ENCODE measurements at places on chromosomes 16 and 17.
A peak's percentile ranks its signal among the peaks of the same experiment; 100 is the strongest.

DNA sequence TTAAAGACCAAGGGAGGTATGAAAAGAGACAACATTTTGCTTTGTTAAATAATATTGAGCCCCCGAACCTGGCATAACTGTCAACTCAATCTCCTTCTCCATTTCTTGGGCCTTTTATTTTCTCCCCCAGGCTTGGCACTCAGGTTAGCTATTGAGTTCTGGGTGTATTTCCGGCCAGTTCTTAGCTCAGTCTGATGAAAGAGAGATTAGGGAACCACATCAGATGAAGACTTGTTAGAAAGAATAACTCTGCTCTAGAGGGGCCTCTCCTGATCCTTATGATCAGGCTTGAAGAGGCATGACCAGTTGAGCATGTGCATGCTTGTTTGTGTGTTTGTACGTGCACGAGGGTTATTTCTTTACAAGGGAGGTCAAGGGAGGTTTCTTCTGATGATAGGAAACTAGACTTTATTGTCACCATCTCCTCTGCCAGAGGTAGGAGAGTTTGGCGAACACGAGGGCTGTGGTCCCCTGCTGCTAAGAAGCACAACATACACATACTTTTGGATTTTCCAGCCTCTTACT, 29.2 kb upstream of the HS3ST2 start:
- no peak for DNase-seq

GRCh38 chr17:45276031-45276430, 14.1 kb upstream of the SPATA32 start:
- no peak for DNase-seq

- no peak for DNase-seq
Measured at GRCh38 chr16:83315271-83315670, 492.5 kb upstream of the HSBP1 start.

DNA sequence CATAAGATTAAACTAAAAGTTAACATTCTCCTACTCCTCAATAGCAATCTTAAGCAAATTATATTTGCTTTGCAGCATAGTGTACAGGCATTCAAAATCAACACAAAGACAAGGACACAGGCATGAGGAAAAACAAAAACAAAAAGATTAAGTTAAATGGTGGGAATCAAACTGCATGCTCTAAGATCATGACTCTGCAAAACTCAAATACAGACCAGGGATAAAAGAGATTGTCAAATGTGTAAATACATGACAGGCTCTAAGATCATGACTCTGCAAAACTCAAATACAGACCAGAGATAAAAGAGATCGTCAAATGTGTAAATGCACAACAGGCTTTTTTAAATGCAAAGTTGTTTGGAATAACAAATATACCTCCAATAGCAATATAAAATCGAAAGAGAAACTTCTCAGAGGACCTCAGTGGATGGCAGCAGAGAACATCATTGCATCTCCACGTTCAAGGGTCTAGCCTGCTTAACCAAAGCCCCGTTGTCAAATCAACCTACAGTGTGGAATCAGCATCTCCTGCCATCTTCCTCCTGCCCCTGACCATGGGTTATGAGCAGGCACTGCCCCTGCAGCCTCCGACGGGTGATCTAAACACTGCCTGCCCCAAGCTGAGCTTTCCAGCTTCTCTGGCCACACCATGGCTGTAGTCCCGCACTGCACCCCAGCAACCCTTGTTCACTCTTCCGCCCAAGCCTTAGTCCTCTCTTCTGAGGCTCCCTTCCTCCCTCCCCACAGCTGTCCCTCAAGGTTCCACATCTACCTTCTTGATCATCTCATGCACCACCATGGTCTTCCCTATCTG, 446.1 kb downstream of the SOX9 start:
- no peak for DNase-seq

- DNase-seq = no peak
Measured at GRCh38 chr17:45277992-45278391, 16.1 kb upstream of the SPATA32 start.

GRCh38 chr17:32659419-32659842, 172.6 kb downstream of the CDK5R1 start:
- peak; percentile 45 for DNase-seq
